ENCODE measurements at places on chromosomes 4 and X. TPM values are rescaled to one million over a fixed set of nuclear protein-coding genes. Genes with fewer than 3 reads are reported as not detected.

DNA sequence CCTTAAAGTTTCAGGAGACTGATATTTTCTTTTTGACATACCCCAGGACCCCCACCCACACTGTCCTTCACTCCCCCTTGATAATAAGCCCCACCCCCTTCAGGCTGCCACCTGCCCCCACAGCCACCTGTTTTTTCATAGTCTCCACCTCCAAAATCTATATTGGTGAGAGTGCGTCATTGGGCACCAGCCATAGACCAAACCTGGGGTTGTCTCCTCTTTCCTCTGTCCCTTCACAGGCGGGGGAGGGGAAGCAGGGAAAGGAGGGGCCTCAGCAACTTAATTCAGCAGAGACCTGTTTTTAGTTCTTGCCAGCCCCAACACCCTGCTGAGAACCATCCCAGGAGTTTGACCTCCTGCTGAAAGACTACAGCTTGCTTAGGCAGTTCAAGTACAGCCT, 1.1 kb downstream of the ARHGAP36 start:
- DNase-seq = no peak

DNA sequence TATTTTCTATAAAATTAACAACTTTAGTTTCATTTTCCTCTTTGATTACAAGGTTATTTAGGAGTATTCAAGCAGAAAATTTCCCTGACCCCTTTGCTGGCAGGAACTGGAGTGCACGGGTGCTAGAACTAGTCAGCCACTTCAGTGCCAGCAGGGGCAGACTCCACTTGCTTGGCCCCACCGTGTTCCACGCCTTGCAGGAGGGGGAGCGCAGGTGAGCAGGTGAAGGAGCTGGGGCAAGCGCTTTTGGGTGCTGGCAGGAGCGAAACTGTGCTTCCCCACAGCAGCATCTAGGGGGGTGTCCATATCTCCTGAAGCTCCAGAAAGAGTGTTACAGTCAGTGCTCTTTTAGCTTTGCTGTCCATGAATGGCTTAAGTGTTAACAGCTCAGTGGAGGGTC, 45.5 kb downstream of the MID2 start:
- no peak for DNase-seq

DNA sequence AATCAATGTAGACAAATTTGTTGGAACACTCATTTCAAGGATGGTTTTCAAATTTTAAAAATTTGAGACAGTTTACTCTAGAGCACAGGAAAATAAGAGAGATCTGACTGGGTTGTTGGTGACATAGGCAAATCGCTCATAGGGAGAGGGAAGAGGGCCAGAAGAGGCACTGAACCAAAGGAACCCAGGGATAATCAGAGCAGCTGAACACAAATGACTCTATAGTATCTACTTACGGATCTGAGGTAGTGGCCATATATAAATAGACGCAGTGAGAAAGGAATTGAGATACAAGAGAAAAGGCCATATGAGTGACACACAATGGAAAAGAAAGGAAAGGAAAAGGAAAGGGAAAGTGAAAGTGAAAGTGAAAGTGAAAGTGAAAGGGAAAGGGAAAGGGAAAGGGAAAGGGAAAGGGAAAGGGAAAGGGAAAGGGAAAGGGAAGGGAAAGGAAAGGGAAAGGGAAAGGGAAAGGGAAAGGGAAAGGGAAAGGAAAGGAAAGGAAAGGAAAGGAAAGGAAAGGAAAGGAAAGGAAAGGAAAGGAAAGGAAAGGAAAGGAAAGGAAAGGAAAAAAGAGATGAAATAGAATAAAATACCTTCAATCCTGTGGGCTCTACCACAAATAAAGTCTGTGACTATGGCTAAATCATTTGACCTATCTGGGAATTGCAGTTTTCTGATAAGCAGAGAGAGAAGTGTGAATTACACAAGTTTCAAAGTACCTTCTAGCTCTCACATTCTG, 759.2 kb downstream of the DMD start:
- DNase-seq = no peak

- DNase-seq = peak; percentile 9
Observed at GRCh38 chr4:1401409-1402020, 4.7 kb downstream of the NKX1-1 start.

- DNase-seq = no peak
Observed at GRCh38 chr4:110487873-110488272, 11.9 kb downstream of the ENPEP start.

DNA sequence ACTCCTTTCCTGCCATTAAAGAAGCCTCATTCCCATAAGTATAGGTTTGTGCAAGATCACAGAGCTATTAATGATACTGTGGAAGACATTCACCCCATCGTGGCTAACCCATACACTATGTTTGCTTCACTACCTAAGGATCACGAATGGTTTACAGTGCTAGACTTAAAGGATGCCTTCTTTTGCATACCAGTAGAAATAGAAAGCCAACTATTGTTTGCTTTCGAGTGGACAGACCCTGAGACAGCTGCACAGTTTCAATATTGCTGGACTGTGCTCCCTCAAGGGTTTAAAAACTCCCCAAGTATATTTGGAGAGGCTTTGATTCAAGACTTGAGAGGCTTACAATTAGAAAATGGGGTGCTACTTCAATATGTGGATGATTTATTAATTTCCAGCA, 16.0 kb upstream of the PAPSS1 start:
- DNase-seq = no peak

DNA sequence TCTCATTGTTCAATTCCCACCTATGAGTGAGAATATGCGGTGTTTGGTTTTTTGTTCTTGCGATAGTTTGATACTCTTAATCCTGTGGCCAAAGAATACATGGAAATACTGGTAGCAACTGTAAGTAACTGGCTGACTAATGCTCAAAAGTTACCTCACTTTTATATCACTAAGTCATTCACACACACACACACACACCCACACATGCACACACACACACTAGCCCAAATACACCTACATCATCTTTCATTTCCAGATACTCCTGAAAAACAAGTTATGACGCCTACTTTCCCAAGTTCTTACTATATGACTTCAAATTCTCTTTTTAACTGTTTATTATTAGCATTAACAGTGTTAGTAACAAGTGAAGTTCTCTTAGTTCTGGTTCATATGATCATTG, 101.3 kb downstream of the DCHS2 start:
- no peak for DNase-seq

DNA sequence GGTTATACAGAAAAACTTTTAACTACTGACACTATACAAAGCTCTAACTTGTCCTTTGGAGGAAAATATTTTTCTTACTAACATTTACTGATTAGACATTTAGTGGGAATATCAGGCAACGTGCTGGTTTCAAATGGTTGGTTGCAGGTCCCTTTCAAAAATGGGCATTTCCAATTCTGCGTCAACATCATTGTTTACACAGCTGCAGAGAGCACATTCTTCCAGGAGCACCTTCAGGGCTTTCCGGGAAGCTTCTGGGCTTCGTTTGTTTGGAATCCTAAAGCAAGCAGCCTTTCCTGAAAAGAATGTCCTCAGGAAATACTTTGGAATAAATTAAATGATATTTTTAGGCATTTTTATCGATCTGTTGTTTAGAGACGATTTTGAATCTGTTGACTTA, 289.7 kb downstream of the TRIML1 start:
- peak; percentile 32 for DNase-seq

DNA sequence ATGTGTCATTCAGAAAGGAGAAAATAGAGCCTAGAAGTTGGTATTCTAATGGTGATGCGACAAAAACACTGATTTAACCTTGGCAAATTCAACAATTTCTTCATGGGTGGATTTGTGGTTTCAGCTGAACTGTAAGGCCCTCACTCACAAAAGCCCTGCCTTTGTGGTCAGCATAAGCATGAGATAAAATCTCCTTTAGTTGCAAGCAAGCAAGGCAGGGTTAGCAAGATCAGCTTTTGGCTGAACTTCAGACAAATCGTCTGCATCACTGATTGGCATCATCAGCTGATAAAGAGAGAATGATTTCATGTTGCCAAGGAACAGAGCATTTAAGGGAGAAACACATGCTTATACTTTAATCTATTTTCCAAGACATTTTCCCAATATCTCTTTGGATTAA, 2582.2 kb downstream of the PCDH7 start:
- DNase-seq = no peak

- DNase-seq = no peak
Observed at GRCh38 chrX:103536071-103536470, 16.8 kb upstream of the RAB40A start.

GRCh38 chrX:41352329-41352838, 18.4 kb downstream of the DDX3X start:
- DNase-seq = no peak

- DNase-seq = no peak
Observed at GRCh38 chr4:77155631-77156452, 1.2 kb upstream of the CCNG2 start.

SSX4B gene
- not detected for total RNA-seq

MSMO1 gene
- 41.6 TPM for total RNA-seq

ESX1 gene
- 10.8 TPM for total RNA-seq

PAGE5 gene
- total RNA-seq = 326 TPM

FABP2 gene
- total RNA-seq = not detected

CNOT6L gene
- total RNA-seq = 3.2 TPM

PFKFB1 gene
- not detected for total RNA-seq

AMBN gene
- total RNA-seq = 0.06 TPM

ASB12 gene
- total RNA-seq = not detected

GAGE2A gene
- 61.7 TPM for total RNA-seq

Measured in Daoy (cell line).